Glutamatergic neuron (in vitro differentiated cells): ENCODE measurements at places on chromosomes 4 and X.
A peak's percentile ranks its signal among the peaks of the same experiment; 100 is the strongest.

DNA sequence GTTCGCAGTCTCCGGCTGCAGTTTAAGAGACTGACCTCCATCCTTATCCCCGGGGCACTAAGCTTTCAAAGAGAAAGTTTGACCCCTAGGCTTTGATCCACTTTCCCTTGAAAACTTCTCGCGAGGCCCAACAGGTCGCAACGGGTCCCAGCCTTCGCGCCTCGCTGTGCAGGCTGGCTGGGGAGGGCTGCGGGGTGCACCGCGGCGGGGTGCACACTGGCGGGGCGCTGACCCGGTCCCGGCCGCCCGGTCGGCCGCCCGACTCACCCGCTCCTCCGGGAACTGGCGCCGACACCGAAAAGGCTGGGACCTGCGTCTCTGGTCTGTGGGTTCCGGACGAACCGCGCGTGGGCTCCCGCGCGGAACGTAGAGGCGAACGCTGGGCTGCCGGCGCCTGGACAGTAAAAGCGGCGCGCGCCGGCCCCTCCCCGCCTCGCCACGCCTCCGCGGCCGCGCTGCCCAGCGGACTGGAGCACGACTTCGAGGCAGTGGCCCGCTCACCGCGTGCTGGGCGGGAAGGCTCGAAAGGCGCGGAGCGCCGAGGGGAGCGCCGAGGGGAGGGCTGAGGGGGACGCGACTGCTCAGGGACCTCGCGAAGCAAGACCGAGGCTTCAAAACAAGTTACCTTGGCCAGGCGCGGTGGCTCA is at the start of gene TAF7L:
TSS of gene TAF7L (minus strand) at position 378 of the 647 bp plus-strand sequence. CDS start 3,791 bp downstream, outside the sequence.
- DNase-seq, result peak; percentile 13

GRCh38 chr4:105666693-105667092 is 41.8 kb downstream of the INTS12 start:
- DNase-seq, result no peak

GRCh38 chr4:111268769-111269414 is 646.0 kb upstream of the PITX2 start:
- DNase-seq, result no peak

GRCh38 chr4:4412641-4413372 is 25.9 kb downstream of the NSG1 start:
- DNase-seq, result peak; percentile 4

DNA sequence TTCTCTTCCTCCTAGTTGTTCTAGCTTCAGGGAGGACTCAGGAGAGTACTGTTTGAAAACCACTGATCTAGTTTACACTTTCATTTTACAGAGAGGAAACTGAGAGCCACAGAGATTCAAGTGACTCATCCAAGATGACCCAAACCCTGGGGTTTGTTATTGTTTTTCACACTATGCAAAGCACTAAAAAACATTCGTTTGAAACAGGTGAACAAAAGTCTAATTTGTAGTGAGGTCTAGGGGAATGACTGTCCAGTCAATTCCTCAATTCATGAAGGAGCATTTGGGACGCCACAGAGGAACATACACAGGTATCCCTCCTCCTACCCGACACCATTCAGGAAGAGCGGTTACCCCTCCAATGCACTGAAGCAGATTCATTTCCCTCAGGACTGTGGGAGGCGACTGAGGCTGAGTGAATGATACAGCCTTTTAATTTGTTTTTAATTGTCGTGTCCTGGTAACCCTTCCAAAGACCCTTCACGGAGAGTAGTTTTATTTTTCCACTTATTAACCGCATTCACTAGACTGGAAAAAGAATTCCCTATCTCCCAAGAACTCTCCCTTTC is 30.3 kb downstream of the TLR10 start:
- no peak for DNase-seq

- no peak for DNase-seq
These were observed 89.8 kb downstream of the EMCN start for GRCh38 chr4:100428051-100428450.

DNA sequence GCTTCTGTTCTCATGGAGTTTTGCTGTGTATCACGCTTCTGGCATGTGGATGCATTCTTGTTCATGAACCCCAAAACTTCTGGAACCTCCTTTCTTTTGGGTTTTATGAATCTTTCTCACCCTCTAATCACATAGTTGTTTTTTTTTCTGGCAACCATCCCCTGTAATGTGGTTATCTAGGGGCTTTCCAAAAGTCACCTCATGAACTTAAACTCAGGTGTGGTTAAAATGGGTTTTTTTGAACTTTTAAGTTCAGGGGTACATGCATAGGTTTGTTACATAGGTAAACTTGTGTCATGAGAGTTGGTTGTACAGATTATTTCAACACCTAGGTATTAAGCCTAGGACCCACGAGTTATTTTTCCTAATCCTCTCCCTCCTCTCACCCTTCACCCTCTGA is 1099.4 kb upstream of the SLIT2 start:
- no peak for DNase-seq

DNA sequence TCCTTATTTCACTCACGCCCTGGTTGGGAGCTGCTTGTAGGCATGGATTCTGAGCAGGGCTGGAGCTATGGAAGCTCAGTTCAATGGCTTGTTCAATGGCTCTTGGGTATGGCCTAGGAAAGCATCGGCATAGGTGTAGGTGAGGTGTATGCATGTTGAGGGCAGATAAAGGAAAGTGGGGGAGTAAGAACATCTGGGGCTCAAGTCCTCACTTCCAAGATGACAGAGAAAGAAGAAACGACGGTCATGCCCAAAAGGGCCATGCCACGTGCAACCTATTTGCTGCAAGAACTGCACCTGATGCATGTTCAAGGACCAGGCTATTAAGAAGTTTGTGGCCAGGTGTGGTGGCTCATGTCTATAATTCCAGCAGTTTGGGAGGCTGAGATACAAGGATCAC is 23.4 kb downstream of the SCD5 start:
- no peak for DNase-seq

- DNase-seq, result no peak
These were observed 20.4 kb downstream of the TMEM131L start for GRCh38 chr4:153486281-153487151.

- no peak for DNase-seq
These were observed 151.8 kb downstream of the SPATA18 start for GRCh38 chr4:52202931-52203330.

DNA sequence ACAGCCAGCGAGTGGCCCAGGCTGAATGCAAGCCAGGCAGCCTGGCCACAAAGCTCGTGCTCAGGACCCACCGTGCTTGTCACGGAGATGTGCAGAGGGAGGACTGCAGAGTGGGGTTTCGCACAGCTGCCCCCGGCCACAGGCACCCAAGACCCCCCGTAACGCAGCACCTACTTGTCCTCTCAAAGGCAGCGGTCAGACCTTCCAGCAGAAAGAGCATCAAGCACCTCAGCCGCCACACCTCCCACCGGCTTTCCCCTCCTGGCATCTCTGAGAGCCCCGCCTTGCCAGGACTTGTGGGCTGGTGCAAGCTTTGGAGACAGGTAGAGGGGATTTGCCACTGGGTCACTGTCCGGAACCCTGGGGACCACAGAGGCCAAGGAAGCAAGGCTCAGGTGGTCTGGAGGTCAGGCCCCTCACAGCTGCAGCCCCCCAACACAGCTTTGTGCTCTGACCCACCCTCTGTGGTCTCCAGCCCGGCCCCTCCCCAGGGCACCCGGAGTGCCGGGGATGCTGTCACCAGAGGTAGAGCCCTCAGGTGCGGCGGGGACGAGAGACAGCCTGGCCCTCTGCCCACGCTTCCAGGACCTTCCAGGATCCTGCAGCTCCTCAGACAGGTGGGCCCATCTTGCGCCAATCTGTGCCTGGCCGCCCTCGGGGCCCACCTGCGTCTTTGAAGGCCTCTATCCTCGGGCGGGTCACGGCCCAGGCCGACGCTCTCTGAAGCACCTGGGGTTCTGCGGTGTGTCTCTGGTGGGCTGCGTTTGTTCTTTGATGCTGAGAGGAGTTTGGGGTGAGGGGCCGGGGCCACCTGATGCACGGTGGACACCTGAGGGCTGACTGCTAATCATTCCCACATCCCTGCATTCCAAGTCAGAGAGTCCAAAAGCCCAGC is 34.4 kb upstream of the HMX1 start:
- no peak for DNase-seq

DNA sequence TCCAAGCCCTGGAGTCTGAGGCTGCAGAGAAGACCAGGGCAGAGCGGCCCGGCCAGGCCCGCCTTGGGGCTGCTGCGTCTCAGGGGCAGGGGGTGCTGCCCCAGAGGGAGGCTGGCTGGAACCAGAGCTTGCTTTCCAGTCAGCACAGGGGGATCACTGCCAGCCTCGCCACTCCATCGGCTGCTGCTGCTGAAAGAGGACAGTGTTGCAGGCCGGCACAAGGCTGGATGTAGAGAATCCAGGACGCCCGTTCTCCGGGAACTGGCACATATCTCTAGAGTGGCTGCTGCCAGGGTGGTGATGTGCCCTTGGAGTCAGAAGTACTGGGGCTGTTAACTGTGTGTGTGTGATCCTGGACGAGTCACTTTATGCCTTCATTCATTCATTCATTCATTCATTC is 31.9 kb upstream of the SORCS2 start:
- no peak for DNase-seq

- DNase-seq, result no peak
These were observed 46.4 kb upstream of the NALF2 start for GRCh38 chrX:69457756-69458155.

DNA sequence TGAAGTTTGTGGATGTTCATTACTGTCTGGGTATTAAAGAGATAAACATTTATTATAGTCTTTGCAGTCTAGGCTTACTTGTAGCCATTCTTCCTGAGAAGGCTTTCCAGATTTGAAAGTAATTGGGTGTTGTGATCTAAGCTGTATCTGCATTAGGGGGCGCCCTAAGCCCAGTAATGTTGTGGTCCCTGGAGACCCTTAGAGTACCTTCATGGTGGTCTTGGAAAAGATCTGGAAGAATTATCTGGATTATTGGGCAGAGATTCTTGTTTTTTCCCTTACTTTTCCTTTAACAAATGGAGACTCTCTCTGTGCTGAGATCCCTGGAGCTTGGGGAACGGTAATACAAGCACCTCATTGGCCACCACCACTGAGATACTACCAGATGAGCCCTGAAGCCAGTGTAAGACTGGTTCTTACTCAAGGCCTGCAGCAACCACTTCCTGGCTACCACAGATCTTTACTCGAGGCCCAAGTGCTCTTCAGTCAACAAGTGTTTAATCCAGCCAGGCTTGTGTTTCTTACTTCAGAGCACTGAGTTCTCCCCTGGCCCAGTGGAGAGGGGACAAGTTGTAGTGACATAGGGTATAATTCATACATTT is 63.1 kb downstream of the RTL3 start:
- peak; percentile 28 for DNase-seq

DNA sequence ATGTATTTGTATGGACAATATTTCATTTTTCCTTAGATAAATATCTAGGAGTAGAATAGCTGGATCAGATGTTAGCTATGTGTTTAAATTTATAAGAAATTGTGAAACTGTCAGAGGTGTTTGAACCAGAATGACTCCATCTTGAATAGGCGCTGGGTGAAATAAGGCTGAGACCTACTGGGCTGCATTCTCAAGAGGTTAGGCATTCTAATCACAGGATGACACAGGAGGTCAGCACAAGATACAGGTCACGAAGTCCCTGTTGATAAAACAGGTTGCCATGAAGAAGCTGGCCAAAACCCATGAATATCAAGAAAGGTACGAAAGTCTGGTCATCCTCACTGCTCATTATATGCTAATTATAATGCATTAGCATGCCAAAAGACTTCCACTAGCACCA is 36.3 kb upstream of the SPIN4 start:
- DNase-seq, result no peak

- no peak for DNase-seq
These were observed 300.1 kb upstream of the SLC7A11 start for GRCh38 chr4:138542191-138542776.

GRCh38 chrX:44303119-44303518 is 40.4 kb downstream of the EFHC2 start:
- DNase-seq, result no peak

DNA sequence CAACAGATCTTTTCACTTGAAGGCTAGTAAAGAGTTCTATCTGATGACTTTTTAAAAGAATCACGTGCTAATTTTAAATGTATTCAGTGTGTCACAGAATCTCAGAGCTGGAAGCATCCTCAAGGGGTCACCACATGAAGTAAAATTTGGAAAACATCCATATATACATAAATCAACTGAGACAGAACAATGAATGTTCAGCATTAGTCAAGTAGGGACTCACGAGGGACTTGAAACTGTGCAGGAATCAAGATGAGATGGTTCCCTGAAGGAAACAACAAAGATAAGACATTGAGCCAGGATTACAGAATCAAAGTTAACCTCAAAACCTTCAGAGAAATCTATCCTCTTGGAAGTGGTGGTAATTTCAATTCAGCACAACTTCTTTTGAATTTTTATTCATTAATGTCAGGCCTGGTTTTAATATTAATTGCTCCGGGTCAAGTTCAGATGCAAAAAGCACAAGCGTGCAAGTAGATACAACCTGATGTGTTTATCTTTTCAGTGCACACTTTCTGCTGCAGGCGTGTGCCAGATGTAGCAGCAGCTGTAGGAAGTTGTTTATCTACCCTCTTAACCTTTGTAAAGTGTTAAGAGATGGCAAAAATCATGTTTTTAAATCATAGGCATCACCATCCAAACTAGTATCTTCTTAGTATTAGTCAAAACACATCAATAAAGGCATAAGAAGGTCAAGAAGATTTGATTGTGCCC is 87.7 kb upstream of the SRD5A3 start:
- no peak for DNase-seq

- no peak for DNase-seq
These were observed 62.7 kb upstream of the PHKA2 start for GRCh38 chrX:19046343-19047215.

DNA sequence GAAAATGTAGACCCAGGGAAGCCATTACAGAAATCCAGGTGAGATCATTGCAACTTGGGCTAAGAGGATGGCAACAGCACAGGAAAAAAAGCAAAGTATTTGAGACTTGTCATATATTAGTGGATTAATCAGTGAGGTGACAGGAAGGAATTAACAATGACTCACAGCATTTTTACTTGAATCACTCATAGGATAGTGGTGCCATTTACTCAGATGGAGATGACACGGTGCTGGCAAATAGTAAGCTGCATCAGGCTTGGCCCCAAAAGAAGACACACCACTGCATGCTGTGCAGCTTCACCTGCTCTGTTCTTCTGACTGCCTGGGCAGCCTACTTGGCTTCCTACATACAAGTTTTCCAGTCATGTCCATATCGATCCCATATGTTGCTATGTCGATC is 144.8 kb downstream of the FRYL start:
- no peak for DNase-seq

DNA sequence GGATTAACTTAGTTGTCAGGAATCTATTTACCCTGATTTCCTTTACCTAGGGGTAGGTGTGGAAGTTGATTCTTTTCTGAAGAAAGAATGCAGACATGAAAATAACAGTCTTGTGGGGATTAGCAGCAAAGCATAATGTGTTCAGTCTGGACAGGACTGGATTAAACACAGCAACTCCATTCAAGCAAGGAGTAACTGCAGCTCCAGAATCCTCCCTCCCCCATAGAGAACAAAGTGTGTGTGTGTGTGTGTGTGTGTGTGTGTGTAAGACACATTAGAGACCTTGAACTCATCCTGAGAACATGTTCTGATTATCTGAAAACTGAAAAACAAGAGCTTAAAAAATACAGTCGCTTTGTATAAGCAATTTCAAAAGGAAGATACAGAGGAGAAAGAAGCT is 9.3 kb downstream of the C4orf54 start:
- DNase-seq, result no peak
